ENCODE measurements at places on chromosomes 7 and 10.

DNA sequence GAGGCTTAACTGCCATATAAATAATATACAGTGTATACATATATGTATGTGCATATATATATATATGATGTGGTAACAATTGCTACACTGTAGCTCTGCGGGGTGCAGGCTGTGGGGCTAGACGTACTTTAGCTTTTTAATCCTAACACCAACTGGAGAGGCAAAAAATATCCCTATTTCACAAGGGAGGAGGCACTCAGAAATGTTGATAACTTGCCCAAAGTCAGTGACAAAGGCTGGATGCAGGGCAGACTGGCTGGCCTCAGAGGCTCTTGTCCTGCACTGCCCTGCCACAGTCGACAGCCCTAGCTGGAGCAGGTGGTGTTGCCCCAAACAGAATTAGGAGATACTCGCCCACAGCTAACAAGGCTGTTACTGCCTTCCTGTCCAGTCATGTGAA, 1.5 kb upstream of the RELN start:
- DNase-seq = no peak

GRCh38 chr10:9635691-9636090, 1382.0 kb upstream of the CELF2 start:
- DNase-seq = no peak

DNA sequence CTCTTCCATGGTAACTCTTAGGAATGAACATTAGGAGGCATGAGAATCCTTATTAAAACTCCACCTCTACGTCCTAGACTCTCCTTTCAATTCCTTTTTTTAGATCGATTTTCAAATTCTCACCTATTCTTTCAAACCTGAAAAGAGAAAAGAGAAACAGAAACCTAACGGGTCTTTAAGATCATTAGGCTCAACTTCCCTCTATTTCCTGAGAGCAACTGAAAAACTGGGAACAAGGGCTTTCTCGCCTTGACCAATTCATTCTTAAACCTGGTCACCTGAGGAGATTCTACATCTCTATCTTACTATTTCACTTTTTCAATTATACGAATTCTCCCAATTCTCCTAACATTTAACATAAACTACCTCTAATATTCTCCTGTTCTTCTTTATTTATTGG, 2.8 kb downstream of the TFEC start:
- DNase-seq = no peak

- DNase-seq = no peak
Measured at GRCh38 chr10:77510294-77510693, 127.3 kb downstream of the KCNMA1 start.

DNA sequence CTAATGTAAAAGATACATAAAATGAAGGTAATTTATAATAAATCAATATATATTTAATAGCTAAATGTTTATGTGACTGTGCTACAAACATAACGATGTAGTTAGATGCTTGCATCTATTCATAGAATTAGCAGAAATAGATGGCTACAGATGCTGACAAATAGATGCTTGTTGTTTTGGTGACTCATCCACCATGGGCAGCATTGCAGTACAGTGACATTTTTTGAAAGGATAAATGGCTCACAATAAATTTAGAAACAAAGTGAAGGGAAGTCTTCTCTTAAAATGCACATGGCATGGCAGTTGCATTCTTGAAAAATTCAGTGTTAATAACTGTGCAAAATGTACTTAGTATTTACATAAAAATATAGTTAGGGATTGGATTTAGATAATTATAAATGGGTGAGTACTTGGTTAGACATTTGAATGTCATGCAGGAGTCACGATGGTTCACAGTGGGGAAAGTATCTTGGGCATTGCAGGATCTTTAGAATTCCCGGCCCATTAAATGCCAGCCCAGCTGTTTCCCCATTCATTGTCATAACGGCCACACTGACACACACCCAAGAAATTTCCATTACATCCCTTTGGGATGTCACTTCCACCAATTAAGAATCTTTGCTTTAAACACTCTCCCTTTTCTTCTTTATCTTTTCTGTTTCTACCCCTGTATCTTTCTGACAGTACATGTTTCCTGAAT, 564.1 kb downstream of the ATRNL1 start:
- no peak for DNase-seq

DNA sequence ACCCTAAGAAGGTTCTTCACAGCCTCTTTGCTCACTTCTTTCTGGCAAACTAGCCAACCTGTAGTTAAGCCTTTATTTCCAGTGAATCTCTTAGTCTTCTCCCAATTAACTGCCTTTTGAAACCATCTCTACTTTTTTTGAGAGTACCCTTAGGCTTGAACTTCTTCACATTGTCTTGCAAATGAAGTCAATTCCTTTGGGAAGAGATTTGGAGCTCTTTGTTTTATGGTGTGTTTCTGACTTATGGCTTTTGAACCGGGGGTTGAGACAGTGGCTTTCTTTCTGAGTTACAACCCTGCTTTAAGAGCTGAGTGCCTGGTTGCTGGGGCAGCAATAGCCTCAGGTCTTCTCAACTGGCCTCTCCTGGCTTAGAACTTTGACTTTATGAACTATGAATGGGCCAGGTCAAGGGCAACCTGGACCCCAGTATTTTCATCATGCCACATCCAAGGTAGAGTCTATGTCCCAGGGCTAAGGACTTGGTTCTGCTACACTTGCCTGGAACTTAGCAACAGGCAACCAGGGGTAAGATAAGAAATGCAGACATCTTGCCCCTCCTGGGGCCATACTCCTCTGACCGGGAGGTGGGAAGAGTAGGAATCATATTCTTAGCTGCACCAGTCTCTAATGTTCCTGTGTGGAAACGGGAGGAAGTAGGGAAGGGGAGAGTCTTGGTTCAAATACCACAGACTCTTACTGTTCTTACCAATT, 53.0 kb downstream of the SP4 start:
- DNase-seq = no peak

DNA sequence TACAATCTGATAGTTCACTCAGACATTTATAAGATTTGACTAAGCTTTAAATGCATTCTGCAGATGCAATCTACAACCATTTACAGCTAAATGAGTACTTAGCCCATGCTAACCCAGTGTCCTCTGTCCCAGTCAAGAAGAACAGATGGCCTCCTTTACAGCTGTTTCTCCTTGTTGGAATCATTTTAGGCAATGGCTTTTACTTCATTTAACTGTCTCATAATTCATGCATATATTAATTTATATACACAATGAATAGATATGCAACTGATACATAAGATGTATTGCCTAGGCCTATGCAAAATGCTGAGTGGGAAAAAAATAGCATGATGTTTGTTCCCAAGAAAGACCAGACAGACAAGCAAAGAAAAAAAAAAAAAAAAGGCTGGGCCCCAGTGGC, 82.2 kb downstream of the TSPAN12 start:
- DNase-seq = no peak

- no peak for DNase-seq
Measured at GRCh38 chr7:50632561-50633413, 67.6 kb upstream of the DDC start.

DNA sequence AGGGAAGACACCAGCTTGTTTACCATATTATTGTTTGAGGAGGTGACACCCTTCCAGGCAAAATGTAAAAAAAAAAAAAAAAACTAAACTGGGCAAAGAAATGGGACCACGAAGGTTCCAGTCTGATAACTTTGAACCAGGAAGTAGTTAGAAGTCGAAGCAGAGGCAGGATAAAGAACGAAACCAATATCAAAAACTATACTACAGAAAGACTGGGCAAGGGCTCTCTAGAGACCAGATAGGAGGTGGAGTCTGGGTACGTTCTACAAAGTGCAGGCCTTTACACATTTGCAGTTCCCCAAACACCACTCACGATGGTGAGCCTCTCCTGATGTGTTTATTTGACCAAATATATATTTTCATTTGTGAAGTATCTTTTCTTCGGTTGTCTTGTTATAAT, 125.7 kb upstream of the CDK1 start:
- DNase-seq = no peak

GRCh38 chr10:634256-634655, 55.2 kb downstream of the DIP2C start:
- DNase-seq = no peak

- DNase-seq = no peak
Measured at GRCh38 chr10:24385776-24386175, 176.8 kb downstream of the KIAA1217 start.

DNA sequence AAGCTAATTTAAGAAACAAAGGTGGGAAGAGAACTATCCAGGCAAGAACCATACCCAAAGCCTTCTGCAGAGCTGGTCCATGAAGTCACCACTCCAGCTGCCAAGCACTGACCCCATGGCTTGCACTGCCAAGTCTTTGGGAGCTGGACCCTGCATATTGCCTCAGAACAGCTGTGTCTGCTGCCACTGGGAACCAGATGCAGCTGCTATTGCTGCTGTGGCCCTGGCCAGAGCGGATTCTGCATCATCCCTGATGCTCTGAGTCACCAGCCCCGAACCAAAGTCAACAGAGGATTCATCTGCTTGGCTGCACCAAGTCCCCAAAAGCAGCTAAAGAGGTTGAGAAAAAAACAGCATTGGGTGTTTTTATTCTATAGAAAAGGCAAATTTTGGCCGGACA, 39.2 kb upstream of the GSAP start:
- peak; percentile 28 for DNase-seq

DNA sequence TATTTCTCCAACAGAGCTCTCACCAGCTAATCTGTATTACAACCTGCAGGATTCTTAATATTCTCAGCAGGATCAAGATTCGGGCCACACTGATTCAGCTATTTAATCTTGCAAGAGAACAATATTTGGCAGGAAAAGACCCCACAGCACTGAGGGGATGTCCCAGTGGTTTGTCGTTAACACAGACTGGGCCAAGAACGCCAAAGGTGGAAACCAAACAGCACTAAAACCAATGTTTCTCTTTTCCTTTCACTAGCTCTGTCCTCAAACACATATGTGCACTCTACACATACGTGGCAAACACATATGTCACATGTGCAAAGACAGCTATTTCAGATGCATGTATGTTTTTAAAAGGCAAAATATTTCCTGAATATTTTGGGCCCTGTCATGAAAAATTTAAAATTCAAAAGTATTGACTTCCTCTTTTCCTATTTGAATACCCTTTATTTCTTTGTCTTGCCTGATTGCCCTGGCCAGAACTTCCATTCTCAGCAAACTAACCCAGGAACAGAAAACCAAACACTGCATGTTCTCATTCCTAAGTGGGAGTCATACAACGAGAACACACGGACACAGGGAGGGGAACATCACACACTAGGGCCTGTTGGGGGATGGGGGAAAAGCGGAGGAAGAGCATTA, 51.7 kb upstream of the NEBL start:
- no peak for DNase-seq

GRCh38 chr10:70418229-70418628, 14.3 kb downstream of the EIF4EBP2 start:
- DNase-seq = no peak

DNA sequence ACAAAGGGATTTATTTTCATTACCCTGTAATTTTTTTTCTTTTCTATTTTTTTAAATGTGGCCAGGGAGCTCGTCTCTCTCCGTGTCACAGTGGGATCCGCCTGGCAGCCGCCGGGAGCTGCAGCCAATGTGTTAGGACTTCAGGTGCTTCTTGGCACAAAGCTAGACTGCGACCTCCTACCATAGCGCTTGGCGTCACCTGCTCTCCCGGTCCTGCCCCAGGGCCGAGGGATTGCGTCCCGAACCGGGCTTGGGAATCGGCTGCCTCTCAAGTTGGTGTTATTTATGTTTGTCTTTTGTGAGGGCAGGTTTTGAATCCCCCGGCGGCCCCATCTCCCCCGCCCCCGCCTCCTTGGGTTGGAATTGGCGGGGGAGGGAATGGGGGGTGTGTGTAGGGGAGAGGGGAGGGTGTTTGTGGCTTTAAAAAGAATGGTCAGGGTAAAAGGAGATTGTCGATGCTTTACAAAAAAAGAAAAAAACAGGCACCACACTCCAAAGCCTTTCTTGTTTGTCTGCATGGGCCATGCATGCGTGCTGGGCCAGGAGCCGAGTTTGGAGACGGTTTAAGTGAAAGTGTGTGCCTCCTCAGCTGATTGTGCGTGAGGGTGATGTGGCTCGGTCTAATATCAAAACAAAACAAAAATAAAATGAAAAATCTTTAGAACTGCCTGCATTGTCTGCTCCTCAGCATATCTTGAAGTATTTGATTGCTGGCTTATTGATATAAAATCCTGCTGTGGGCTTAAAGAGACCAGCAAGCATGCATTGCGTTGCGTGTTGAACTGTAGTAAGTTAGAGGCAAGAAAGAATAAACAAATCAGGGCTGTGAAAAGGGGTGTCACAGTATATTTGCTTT, 1.2 kb downstream of the PPP1R9A start:
- DNase-seq = peak; percentile 70

- no peak for DNase-seq
Measured at GRCh38 chr7:115198143-115198542, 276.2 kb downstream of the MDFIC start.

DNA sequence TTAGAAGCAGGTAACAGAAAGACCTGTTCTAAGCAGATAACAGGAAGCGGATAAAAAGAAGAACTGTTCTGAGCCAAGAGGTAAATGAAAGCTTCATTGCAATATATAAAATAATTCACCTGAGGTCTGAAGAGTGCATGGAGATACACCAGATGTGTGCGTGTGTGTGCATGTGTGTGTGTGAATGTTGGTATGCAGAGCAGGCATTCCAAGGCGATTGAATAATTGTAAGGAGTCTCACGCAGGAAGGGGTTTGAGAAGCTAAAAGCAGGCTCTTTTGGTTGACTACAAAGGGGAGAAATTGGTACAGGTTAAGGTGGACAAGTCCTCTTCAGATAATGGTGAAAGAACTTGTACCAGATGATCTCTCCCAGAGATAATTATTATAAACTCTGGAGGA, 450.6 kb downstream of the DNAJB9 start:
- DNase-seq = no peak

DNA sequence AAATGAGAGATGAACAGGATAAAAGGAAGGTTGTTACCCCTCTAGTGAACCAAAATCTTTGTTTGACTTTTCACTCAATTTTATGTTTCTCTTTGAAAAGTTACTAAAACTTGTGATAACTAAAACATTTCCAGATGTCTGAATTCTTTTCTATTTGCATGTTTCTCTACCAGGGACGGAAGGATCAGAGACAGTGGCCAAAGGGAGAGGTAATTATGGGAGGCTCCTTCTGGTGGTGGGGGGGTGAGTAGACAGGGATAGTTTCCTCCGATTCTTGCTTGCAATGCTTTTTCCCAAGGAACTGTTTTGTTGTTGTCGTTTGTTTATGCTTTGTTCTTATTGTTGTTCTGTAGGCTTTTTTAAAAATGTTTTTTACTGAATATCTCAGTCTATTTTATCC, 374.8 kb downstream of the INHBA start:
- DNase-seq = no peak

- peak; percentile 82 for DNase-seq
Measured at GRCh38 chr10:36779238-36779846, 346.1 kb upstream of the ANKRD30A start.

GRCh38 chr7:51328351-51328801, 11.8 kb upstream of the COBL start:
- no peak for DNase-seq

DNA sequence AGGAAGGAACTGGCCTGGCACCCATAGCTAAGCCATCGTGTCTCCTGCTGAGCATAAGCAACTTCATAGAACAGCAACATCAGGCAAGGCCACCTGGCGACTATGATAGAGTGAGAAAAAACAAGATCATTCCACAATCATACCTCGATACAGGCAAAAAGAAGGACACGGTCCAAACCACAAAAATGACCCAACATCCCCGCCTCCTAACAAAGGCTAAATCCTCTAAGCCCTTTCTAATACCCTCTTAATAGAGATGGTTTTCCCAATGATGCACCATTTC, 40.2 kb upstream of the SVOPL start:
- DNase-seq = no peak

GRCh38 chr10:20887706-20888555, 9.2 kb downstream of the NEBL start:
- DNase-seq = no peak

- DNase-seq = no peak
Measured at GRCh38 chr10:29810816-29811215, 176.0 kb upstream of the SVIL start.
